Stimulated activated CD8-positive, alpha-beta memory T cell treated with anti-CD3 and anti-CD28 coated beads, Interleukin-2, amount 100 ng/mL, for 48 hours (primary cell): ENCODE measurements at places on chromosomes 5 and 9.

DNA sequence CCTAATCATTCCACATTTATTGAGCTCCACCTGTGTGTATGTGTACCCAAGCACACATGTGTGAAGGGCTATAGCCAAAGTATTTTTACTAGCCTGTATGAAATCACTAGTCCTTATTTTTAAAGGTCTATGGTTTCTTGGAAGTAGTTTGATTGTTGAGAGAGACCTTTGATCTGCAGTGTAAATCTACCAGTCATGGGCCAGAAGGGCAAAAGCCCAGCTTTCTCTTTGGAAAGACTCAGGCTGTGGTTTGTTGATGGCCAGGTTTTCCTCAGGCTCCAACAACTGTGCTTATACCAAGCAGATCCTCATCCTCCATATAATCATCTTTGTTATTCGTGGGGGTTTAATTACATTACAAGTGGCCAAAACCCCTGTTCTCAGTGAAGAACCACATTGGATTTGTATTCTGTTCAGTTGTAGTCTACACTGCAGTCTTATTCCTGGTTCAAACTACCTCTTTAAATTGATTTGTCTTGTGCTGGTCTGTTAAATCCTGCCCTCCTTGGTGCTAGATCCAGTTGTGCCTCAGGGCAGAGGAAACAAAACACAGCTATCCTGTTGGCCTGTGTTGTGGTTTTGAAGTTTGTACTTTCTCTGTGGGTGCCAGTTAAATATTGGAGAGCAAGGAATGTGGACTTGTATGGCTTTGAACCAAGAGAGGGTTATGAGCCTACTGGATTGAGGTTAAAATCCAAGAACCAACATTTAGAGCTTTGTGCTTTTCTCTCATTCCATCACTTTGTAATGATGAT is 13.3 kb downstream of the CDC26 start:
- DNase-seq = no peak

- no peak for DNase-seq
Observed at GRCh38 chr9:136053757-136054142, 41.3 kb downstream of the NACC2 start.

- DNase-seq = no peak
Observed at GRCh38 chr5:118968925-118969375, 19.4 kb downstream of the DTWD2 start.

DNA sequence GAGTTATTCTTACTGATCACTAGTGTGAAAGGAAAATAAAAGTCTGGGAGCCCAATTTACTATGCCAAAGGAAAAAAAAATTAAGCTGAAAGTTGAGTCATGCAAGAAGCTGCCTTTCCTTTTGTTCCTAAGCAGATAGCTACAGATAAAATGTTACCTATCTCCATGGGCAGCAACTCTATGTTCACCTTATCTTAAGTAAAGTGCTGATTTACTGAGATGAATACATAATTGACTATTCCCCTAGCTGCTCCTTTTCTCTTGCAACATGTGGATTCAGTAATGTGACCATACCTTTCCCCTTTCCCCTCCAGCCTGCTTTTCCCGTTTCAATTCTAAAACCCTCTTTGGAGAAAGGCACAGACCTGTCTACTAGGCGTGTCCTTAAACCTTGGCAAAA is 62.7 kb upstream of the NR5A1 start:
- DNase-seq = no peak

GRCh38 chr9:120702075-120702474 is 12.2 kb downstream of the MEGF9 start:
- no peak for DNase-seq

GRCh38 chr9:89379031-89379430 is 60.7 kb downstream of the SECISBP2 start:
- DNase-seq = no peak

DNA sequence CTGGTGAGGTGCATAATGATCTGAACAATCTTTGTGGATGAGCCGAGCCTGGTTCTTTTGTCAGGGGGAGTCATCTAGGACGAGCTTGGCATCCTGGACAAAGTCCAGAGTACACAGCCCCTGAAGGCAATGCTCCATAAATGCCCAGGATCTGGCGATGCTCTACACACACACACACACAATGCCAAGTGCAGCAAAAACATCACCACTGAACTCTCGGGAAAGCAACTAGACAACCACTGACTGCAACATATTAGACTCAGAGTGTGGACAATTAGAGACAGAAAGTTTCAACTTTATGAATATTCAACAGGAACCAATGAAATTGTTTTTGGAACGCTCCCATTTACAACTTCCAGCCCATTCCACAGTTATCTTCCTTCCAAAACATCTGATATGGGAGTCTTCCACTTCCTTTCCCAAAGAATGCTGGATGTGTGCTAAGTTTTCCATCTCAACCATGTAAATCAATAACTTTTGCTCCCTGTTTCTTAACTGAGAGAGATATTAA is 227.6 kb upstream of the ANKRD55 start:
- DNase-seq = no peak

DNA sequence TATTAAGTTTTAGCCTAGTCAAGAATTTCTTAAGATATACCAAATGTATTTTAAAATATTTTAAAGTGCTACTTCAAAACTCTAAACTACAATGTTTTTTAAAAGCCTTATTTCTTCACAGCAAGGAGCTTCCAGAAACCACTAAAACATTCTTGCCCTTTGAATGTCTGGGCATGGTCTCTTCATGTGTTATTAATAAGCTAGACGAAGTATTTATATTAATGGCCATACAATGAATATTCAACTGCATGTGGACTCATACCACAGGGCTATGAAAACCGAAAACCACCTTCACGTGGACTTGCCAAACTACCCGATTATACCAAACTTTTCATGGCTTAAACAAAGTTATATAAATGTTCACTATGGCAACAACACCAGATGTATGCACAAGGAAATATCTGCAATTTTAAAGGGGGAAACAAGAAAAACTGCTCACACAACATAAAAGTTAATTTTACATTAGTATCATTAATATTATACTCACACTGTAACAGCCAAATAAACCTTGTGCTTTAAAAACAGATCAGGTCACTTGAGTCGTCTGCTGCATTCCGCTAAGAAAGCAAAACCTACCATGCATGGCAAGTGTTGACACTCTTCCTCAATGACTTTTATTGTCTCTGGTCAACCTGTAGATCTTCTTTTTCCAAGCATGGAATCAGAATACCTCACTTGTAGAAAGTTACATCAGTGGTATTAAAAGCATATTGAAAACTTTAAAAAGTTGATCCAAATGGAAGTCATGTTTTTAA is 246.3 kb downstream of the BNC2 start:
- DNase-seq = no peak
